ENCODE measurements at places on chromosomes 16 and 17.

GRCh38 chr16:52265446-52265861 lies 281.5 kb downstream of the TOX3 start:
- no peaks in the 10 kb centered on the region for H3K4me1 ChIP-seq
- DNase-seq: no peak
- H3K27me3 ChIP-seq: no peaks in the 10 kb centered on the region
- H3K4me3 ChIP-seq: no peak overlapping the region
- H3K27ac ChIP-seq: no peak overlapping the region
- H3K36me3 ChIP-seq: no peaks in the 10 kb centered on the region

DNA sequence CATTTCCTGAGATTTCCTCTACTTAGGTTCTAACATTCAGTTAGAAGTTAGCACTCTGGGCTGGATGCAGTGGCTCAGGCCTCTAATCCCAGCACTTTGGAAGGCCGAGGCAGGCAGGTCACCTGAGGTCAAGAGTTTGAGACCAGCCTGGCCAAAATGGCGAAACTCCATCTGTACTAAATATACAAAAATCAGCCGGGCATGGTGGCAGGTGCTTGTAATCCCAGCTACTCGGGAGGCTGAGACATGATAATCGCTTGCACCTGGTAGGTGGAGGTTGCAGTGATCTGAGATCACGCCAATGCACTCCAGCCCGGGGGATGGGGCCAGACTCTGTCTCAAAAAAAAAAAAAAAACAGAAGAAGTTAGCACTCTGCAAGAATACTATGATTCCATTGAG lies 1430.9 kb downstream of the CDH11 start:
- H3K27ac ChIP-seq: no peak overlapping the region
- DNase-seq: no peak
- H3K4me1 ChIP-seq: no peaks in the 10 kb centered on the region
- H3K27me3 ChIP-seq: no peaks in the 10 kb centered on the region
- no peak overlapping the region for H3K4me3 ChIP-seq
- H3K36me3 ChIP-seq: no peaks in the 10 kb centered on the region

DNA sequence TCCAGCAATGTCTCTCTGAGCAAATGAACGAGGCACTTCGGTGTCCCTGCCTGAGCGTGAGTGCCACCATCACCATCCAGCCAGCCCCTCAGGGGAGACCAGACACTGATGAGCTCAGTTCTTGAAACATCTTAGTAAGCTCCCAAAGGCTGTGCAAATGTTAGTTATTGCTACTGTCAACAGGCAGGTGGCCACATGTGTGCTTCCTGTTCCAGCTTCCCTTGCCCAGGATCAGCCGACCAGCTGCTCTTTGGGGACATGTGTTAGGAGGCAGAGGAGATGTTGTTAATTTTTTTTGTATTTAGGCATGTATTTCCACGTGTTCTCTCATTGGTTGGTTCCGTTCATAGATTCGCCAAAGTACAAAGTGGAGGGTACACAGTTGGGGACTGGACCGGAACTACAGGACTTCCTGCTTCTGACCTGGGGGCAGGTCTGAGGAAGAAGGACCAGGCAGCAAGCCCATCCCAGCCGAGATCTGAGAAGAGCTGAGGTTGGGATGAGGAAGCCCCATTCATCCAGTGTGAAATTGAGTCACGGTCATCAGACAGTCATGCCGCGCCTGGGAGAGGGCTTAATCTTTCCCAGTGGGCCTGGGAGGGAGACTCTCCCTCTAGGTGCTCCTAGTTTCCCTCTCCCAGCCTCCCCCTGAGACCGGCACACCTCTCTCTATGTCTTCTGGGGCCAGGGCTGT lies 3.8 kb downstream of the TTYH2 start:
- no peak for DNase-seq
- H3K27ac ChIP-seq: no peak overlapping the region
- no peak overlapping the region for H3K4me3 ChIP-seq
- peaks cover 16% of the 10 kb centered on the region for H3K27me3 ChIP-seq
- no peaks in the 10 kb centered on the region for H3K4me1 ChIP-seq
- H3K36me3 ChIP-seq: no peaks in the 10 kb centered on the region

GRCh38 chr17:78330570-78331224 lies 29.2 kb downstream of the SOCS3 start:
- H3K4me1 ChIP-seq: peaks cover 29% of the 10 kb centered on the region
- H3K36me3 ChIP-seq: no peaks in the 10 kb centered on the region
- no peak overlapping the region for H3K4me3 ChIP-seq
- no peak for DNase-seq
- H3K27me3 ChIP-seq: no peaks in the 10 kb centered on the region

DNA sequence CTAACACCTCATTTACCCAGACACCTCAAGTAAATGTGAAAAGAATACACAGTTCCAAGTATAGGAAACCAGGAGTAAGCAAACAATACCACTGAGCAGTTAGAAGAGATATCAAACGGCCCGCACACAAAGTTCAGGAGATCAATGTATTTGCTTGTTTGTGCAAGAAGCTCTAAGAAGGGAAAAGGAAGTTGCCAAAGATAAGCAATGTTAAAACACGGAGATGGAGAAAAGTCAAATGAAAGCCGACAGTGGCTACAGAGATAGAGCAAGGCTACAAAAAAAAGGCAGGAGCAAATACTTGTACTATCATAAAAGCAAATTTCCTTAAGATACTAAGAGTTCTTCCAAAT lies 29.5 kb downstream of the PSME3IP1 start:
- H3K36me3 ChIP-seq: peaks cover 4% of the 10 kb centered on the region
- DNase-seq: no peak
- peaks cover 4% of the 10 kb centered on the region for H3K4me1 ChIP-seq
- H3K4me3 ChIP-seq: no peak overlapping the region
- H3K27me3 ChIP-seq: no peaks in the 10 kb centered on the region
- no peak overlapping the region for H3K27ac ChIP-seq

GRCh38 chr17:29078183-29079045 lies 35.5 kb downstream of the PIPOX start:
- H3K36me3 ChIP-seq: peaks cover 26% of the 10 kb centered on the region
- H3K27ac ChIP-seq: no peak overlapping the region
- no peaks in the 10 kb centered on the region for H3K27me3 ChIP-seq
- peaks cover 10% of the 10 kb centered on the region for H3K4me1 ChIP-seq

GRCh38 chr17:418421-418751 lies 65.8 kb upstream of the RPH3AL start:
- no peaks in the 10 kb centered on the region for H3K27me3 ChIP-seq
- peak overlapping the region; percentile 25 for H3K4me3 ChIP-seq
- H3K4me1 ChIP-seq: peaks cover 79% of the 10 kb centered on the region
- H3K27ac ChIP-seq: peak overlapping the region; percentile 86
- DNase-seq: peak; percentile 39
- peaks cover 4% of the 10 kb centered on the region for H3K36me3 ChIP-seq
